Naive B cell (primary cell): ENCODE measurements at places on chromosomes 3 and 15. TPM values are rescaled to one million over a fixed set of nuclear protein-coding genes. Genes with fewer than 3 reads are reported as not detected.

MRPL47 gene
- polyA plus RNA-seq: 33.0 TPM

SLC15A2 gene
- polyA plus RNA-seq: 3.0 TPM

DNA sequence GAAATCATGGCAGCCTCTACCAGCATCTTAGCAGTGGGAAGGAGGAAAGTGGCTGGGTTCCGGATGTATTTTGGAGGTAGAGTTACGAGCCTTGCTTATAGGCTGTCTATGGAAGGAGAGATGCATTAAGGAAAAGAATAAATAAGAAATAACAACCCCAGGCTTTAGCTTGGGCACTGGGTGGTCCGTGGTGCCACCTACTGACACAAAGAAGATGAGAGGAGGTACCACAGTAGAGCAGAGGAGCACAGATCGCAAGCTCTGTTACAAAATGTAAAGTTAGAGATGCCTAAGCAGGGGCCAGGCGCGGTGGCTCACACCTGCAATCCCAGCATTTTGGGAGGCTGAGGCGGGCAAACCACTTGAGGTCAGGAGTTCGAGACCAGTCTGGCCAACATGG is 74.8 kb downstream of the TMEM39A start:
- peak overlapping the region; percentile 52 for H3K27ac ChIP-seq
- H3K4me3 ChIP-seq: no peak overlapping the region
- H3K36me3 ChIP-seq: peaks cover 10% of the 10 kb centered on the region
- H3K27me3 ChIP-seq: no peaks in the 10 kb centered on the region
- H3K4me1 ChIP-seq: no peaks in the 10 kb centered on the region
- DNase-seq: no peak

DNA sequence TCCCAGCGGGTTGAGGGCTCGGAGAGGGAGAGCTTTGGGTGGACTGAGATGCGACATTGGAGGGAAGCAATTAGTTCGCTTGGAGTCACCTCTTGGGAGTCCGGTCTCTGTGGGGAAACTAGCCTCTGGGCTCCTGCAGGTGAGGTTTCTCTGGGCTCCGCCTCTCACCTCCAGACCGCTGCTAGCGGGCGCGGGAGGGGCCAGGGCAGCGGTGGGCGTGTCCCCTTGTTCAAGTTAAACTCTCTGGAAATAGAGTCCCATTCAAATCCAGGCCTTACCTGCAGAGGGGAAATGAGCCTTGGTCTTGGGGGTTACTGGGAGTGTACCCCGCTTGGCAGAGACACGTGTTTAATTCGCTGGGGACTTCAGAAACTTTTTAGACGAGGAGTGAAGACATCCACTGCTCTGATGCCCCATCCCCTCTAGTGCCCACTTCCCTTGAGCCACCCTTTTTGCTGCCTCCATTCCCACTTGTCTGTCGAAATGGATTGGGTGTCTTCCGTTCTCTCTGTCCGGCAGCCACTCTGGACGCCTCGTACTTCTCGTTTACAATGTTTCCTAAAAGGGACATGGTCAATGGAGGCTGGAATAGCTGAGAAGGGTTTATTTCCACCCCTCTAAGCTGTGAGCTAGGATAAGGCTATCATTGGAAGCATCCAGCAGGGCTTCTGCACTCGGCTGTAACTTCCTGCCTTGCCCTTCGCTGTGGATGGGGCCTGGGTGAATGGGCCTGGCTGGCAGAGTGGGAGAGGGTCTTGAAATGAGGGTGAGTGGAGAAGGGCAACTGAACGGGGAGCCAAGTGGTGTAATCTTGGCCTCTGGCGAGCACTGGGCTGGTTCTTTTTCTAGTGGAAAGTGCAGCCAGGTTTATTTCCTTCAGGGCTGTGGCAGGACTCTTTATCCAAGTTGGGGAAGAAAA is 1.1 kb downstream of the MITF start:
- no peaks in the 10 kb centered on the region for H3K36me3 ChIP-seq
- peak overlapping the region; percentile 17 for H3K4me3 ChIP-seq
- H3K27me3 ChIP-seq: peaks cover 59% of the 10 kb centered on the region
- H3K4me1 ChIP-seq: peaks cover 7% of the 10 kb centered on the region

- no peak for DNase-seq
- H3K27me3 ChIP-seq: no peaks in the 10 kb centered on the region
- no peaks in the 10 kb centered on the region for H3K36me3 ChIP-seq
- no peaks in the 10 kb centered on the region for H3K4me1 ChIP-seq
- no peak overlapping the region for H3K4me3 ChIP-seq
Observed at GRCh38 chr3:118369892-118370491, 664.7 kb downstream of the IGSF11 start.

DNA sequence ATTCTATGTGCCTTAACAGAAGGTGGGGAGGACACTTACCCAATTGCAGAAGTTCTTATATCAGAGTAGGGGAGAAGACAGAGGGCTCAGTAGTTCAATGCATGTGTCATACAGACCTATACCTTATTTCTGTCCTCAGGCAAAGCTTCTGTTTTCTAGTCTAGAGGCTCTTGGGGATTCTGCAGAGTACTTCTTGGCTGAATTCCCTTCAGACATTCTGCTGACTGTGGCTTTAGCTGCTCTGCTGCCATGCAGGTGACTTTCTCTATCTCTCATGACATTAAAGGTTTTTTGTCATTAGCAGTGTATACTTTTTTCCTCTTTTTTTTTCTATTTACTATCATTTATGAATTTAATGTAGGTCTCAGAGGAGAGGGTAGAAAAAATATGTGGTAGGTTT is 172.8 kb upstream of the PLSCR5 start:
- no peak overlapping the region for H3K4me3 ChIP-seq
- no peaks in the 10 kb centered on the region for H3K36me3 ChIP-seq
- H3K4me1 ChIP-seq: no peaks in the 10 kb centered on the region
- H3K27me3 ChIP-seq: no peaks in the 10 kb centered on the region
- no peak for DNase-seq

DNA sequence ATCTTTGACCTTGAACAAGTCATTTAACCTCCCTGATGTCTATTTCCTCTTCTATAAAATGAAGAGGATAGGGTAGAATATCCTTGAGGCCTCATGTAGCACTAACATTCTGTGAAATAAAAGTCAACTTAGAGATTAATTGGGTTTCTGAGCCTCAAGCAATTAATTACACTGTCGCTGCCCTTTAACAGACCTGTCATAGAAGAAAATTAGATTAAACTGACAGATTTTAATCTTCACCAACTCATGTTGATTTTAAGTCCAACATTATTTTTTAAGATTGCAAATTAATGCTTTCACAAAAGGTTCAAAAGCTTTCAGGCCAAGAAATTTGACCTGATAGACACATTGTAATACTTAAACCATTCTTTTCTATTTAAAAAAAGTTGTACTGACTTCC is 8.1 kb upstream of the MNS1 start:
- no peaks in the 10 kb centered on the region for H3K36me3 ChIP-seq
- H3K27me3 ChIP-seq: no peaks in the 10 kb centered on the region
- H3K27ac ChIP-seq: no peak overlapping the region
- H3K4me1 ChIP-seq: peaks cover 8% of the 10 kb centered on the region
- H3K4me3 ChIP-seq: no peak overlapping the region

DNA sequence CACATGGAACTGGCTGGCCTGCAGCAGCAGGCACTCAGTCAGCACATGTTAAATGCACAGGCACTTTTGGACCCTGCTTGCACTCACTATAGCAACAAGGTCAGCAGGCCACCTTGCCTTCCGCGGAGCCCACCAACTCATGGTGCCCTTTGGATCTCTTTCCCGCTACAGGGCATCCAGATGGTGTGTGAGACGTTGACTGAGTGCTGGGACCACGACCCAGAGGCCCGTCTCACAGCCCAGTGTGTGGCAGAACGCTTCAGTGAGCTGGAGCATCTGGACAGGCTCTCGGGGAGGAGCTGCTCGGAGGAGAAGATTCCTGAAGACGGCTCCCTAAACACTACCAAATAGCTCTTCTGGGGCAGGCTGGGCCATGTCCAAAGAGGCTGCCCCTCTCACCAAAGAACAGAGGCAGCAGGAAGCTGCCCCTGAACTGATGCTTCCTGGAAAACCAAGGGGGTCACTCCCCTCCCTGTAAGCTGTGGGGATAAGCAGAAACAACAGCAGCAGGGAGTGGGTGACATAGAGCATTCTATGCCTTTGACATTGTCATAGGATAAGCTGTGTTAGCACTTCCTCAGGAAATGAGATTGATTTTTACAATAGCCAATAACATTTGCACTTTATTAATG is 85.0 kb downstream of the TGFBR2 start:
- no peak for DNase-seq
- no peaks in the 10 kb centered on the region for H3K27me3 ChIP-seq
- peaks cover 42% of the 10 kb centered on the region for H3K36me3 ChIP-seq
- peaks cover 75% of the 10 kb centered on the region for H3K4me1 ChIP-seq

DNA sequence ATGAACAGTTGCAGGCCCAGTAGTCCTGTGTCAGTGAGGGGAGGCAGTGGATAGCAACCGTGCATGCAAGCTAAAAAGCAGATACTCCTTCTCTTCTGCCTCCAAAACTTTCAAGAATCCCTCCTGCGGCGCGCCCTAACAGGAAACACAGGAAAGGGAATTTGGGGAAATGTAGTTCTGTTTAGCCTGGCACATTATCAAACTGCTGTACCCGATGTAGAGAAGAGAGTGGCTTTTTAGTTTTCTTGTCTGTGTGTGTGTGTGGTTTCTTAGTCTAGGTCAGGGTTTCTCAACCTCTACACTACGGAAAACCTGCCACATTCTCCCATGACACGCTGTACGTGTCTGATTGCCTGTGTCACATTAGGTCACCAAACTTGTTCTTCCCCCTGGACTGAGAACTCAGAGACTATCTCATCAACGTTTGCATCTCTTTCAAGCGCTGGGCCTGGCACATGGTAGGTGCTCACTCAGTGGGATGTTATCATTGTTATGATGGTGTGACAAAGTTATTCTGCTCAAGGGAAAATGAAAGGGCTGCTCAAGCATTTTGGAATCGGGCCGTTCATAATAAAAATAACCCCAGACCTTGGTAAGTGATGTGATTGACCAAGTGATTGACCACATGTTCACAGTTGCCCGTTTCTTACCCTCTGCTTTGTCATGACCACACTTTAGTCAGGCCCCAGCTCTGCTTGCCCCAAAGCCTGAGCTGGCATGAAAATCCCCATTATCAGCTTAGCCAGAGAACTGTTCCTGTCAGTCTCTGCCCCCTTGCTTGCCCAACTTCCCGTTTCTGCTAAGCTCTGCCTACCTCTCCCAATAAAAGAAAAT is 33.2 kb downstream of the TM4SF4 start:
- H3K27ac ChIP-seq: no peak overlapping the region
- DNase-seq: no peak
- H3K4me3 ChIP-seq: peak overlapping the region; percentile 69
- peaks cover 21% of the 10 kb centered on the region for H3K27me3 ChIP-seq
